ENCODE measurements at places on chromosomes 12 and 14.

- peak; percentile 99 for DNase-seq
These were observed 149.0 kb upstream of the SEL1L start for GRCh38 chr14:81682701-81683100.

- peak; percentile 96 for DNase-seq
These were observed 49.1 kb downstream of the NCOR2 start for GRCh38 chr12:124518051-124518932.

GRCh38 chr12:106139422-106140171, 843 bp upstream of the NUAK1 start:
- peak; percentile 54 for DNase-seq

DNA sequence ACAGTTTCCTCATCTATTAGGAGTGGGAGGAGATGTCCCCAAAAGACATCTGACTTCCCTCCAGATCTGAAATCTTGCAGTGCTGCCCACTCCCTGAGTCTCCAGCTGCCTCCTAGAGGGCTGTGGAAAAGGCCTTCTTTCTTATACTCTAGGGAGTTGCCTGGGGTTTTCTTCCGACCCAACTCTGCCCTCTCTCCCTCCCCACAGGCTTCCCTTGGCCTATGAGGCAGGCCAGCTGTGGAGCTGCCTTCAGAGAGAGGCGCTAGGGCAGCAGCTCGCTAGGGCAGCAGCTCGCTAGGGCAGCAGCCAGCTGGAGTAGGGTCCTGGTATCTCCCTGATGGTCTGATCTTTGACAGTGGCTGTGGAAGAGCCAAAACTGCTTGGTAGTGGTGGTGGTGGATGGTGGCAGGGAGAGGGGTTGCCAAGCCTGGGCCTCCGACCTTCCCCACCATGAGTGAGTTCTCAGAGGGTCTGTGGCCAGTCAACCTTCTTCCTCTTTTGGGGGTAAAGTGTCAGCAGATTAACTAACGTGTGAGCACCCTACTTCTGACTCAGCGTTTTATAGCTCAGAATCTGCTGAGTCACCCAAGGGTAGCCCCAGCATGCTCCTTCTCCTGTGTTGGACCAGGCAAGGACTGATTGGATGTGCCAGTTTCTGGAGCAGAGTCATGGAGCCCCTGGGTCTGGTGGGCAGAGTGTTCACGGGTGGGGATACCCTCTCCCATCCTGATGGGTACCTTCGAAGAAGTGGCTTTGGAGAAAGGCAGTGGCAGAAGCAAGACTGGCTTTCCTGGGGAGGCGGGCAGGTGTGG, 2.3 kb downstream of the SLC48A1 start:
- DNase-seq: no peak

- DNase-seq: no peak
These were observed 175.0 kb downstream of the CRADD start for GRCh38 chr12:93852173-93852591.

DNA sequence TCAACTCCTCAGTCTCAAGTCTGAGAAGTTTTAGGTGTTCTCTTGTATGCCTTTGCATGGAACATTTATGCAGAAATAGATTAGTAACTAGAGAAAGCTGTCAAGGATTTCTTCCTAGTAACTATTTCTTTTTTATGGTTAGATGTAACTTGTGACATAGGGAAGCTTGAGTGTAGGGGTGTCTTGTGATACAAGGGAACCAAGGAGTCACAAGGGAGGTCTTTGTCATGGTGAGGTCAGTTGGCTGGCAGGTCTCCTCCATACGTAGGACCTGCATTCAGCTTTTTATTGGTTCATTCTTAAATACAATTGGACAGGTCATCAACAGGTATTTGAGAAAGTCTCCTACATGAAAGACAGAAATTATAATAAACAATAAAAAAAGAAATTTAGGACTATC, 394.0 kb upstream of the CCDC196 start:
- DNase-seq: no peak

- no peak for DNase-seq
These were observed 18.3 kb downstream of the PXN start for GRCh38 chr12:120247183-120247582.

DNA sequence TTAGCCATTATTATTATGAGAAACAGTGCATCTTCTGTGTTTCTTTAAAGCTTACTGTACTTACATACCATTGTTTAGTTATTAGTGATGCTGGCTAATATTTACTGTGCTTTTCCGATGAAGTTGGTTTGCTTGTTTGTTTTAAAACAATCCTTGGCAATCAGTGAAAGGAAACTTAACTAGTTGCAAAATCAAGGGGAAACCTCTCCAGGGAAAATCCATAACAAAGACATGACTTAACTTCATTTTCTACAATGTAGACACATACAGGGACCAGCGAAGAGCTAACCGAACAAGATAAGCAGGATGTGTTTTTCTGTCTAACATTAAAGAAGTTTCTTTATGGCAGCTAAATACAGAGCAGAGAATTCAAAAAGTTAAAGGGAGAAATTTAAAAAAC, 102.5 kb upstream of the PARP11 start:
- no peak for DNase-seq

GRCh38 chr12:126342866-126343265, 1277.6 kb downstream of the AACS start:
- no peak for DNase-seq

DNA sequence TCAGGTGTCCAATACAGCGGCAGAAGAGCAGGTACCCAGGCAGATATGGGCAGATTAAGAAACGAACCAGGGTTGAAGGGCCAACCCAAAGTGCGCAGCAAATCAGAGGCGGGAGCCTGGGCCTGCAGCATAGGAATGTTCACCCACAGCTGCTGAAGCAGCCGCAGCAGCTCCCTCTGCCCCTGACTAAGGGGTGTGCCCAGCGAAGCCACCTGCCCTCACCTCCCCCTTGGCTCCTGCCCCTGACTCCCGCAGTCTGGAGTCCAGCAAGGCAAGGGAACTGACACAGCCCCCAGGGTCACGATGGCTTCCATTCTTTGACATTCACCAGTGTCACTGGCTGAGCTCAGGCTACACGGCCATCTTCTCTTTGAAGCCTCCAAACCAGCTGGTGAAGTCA, 27.3 kb upstream of the ZFP36L1 start:
- no peak for DNase-seq

GRCh38 chr12:75327642-75328041, 2.5 kb downstream of the CAPS2 start:
- DNase-seq: no peak

DNA sequence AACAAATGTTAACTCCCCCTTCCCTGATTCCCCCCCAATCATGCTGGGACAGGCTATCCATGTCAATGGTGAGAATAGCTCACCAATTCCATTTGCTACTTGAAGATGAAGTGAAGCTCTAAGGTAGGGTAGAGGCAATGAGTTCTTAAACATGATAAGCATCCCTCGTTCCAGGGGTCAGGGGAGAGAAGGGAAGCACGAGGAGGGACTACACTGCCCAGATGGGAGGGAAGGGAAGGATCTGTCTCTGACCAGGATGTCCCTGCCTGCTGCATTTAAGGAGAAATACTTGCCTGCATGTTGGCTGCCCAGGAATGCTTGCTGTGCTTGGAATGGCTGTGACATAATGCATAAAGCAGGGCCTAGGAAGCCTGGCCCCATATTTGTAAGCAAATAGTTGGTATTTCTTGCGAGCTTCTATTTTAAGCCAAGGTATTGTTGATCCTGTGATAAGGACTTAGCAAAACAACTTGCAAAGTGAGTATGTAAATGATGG, 155.1 kb downstream of the CEP83 start:
- DNase-seq: no peak

DNA sequence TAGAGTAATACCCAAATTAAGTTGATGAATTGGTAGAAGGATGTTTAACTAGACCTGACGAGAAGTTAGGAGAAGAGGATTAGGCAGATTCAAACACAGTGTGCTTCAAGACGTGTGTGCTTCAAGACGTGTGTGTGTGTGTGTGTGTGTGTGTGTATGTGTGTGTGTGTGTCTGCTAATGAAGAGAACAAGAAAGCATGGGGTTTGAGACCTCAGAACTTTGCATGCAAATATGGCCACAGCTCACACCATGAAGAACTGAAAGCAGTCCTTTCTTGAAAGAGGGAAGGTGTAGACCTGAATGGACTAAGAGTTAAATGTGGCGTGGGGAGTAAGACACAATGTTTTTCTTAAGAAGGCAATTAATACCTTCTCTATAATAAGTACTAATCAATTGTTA, 32.5 kb upstream of the SSPN start:
- DNase-seq: no peak

- DNase-seq: no peak
These were observed 217.8 kb downstream of the TMEM117 start for GRCh38 chr12:44053549-44054127.

GRCh38 chr12:22635812-22636211, 10.8 kb downstream of the ETNK1 start:
- DNase-seq: no peak

DNA sequence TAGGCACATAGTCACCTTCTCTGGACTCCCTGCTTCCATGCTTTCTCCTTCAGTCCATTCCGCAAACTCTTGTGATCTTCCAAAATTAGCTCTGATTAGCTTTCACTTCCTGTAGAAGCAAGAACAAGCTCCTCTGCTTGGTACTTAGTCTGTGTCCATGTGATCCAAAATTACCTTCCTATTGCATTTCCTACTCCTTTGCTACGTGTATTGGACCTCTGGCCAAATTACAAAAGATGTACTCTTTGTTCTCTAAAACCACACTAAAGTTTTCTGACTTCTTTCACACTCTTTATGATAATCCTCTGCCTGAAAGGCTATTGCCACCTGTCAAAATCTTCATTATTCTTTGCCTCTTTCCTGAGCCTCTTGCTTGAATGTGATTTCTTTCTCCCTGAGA, 786 bp upstream of the TSFM start:
- DNase-seq: no peak

GRCh38 chr14:23043754-23044153, 1.7 kb downstream of the PSMB11 start:
- DNase-seq: no peak

GRCh38 chr14:83638748-83639504, 1891.0 kb upstream of the FLRT2 start:
- DNase-seq: no peak

- no peak for DNase-seq
These were observed 52.1 kb upstream of the AEBP2 start for GRCh38 chr12:19387161-19387560.

GRCh38 chr12:16359512-16360491, 12.4 kb downstream of the MGST1 start:
- peak; percentile 7 for DNase-seq

- DNase-seq: no peak
These were observed 112.1 kb downstream of the ADGRD1 start for GRCh38 chr12:131065801-131066200.

GRCh38 chr14:93970585-93970964, 5.8 kb downstream of the ASB2 start:
- peak; percentile 90 for DNase-seq

GRCh38 chr14:77238356-77238755, 32.6 kb downstream of the NGB start:
- DNase-seq: no peak

GRCh38 chr14:51424561-51425251, 184.7 kb downstream of the TMX1 start:
- DNase-seq: no peak

DNA sequence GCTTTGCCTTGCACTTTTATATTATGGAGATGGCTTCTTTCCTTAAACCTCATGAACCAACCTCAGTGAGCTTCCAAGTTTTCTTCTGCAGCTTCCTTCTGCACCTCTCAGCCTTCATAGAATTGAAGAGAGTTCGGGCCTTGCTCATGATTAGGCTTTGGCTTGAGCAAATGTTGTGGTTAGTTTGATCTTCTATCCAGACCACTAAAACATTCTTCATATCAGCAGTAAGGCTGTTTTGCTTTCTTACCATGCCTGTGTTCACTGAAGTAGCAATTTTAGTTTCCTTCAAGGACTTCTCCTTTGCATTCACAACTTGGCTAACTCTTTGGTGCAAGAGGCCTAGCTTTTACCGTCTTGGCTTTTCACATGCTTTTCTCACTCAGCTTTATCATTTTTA, 125.4 kb downstream of the SNAPC1 start:
- DNase-seq: no peak

DNA sequence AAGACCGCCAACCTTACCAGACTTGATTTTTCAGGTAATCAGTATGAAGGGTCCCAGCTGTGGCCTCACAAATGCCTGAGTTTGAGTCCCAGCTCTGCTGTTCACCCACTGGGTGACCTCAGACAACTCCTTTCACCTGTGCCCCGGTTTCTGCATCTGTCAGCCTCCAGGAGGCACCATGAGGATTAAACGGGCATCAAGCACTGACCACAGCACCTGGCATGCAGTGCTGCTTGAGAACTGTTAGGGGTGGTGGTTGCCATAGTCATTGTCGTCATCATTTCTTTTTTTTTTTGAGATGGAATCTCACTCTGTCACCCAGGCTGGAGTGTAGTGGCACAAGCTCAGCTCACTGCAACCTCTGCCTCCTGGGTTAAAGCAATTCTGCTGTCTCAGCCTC, 57.9 kb downstream of the PHETA1 start:
- no peak for DNase-seq

- DNase-seq: no peak
These were observed 109.0 kb downstream of the CHST11 start for GRCh38 chr12:104565606-104566243.

DNA sequence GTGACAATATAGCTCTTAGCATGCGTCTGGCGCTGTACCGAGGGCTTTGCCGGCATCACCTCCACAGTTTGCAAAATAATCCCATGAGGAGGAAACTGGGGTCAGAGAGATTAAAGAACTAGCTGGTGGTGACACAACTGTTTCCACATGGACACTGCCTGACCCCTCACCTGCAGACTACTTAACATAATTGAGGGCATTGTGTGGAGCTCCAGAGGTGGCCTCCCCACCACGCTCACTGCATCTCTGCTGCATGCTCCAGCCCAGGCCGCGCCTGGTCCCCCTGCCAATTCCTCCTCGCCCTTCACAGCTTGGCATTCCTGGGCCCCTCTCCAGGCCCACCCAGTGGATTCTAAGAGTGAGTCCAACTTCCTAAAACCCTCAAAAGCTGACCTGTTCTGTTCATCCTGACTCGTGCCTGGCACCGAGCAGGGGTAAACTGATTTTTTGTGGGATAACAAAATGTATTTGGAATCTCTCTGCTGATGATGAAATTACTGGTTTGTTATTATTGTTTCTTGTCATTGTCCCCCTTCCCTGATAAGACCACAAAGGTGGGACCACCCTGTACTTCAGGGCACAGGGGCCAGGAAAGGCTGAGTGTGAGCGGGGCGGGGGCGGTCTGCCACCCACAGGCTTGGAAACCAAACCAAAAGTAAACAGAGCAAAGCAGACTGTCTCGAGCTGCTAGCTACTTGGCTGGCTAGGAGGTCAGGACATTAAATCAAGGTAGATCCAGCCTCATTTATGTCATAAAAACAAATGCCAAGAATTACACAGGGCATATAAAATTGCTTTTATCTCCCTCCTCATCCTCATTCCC, 40.6 kb downstream of the CHGA start:
- DNase-seq: no peak

- DNase-seq: no peak
These were observed 1.4 kb upstream of the BATF start for GRCh38 chr14:75520852-75521251.
